ENCODE measurements at places on chromosomes 4 and X. TPM values are rescaled to one million over a fixed set of nuclear protein-coding genes. Genes with fewer than 3 reads are reported as not detected.

- H3K27me3 ChIP-seq: no peaks in the 10 kb centered on the region
- H3K36me3 ChIP-seq: no peaks in the 10 kb centered on the region
- H3K4me3 ChIP-seq: no peak overlapping the region
- no peaks in the 10 kb centered on the region for H3K4me1 ChIP-seq
- DNase-seq: no peak
Observed at GRCh38 chr4:78100060-78100459, 42.9 kb downstream of the FRAS1 start.

- no peak for DNase-seq
- H3K27me3 ChIP-seq: no peaks in the 10 kb centered on the region
- H3K4me1 ChIP-seq: no peaks in the 10 kb centered on the region
- H3K36me3 ChIP-seq: no peaks in the 10 kb centered on the region
- H3K27ac ChIP-seq: no peak overlapping the region
- H3K4me3 ChIP-seq: no peak overlapping the region
Observed at GRCh38 chr4:4185528-4185927, 41.2 kb downstream of the OTOP1 start.

- no peak overlapping the region for H3K4me3 ChIP-seq
- no peak overlapping the region for H3K27ac ChIP-seq
- H3K4me1 ChIP-seq: no peaks in the 10 kb centered on the region
- H3K36me3 ChIP-seq: no peaks in the 10 kb centered on the region
Observed at GRCh38 chr4:114193624-114194399, 214.4 kb upstream of the ARSJ start.

GRCh38 chr4:184217634-184218033 lies at the start of gene ENPP6:
ENPP6 (minus strand) TSS chr4:184217873; CDS start chr4:184217819, 54 bp downstream.
- no peaks in the 10 kb centered on the region for H3K27me3 ChIP-seq
- H3K4me1 ChIP-seq: no peaks in the 10 kb centered on the region
- H3K36me3 ChIP-seq: no peaks in the 10 kb centered on the region

- no peaks in the 10 kb centered on the region for H3K4me1 ChIP-seq
- H3K36me3 ChIP-seq: no peaks in the 10 kb centered on the region
- H3K27me3 ChIP-seq: no peaks in the 10 kb centered on the region
Observed at GRCh38 chrX:133980406-133980805, 5.0 kb downstream of the GPC3 start.

DNA sequence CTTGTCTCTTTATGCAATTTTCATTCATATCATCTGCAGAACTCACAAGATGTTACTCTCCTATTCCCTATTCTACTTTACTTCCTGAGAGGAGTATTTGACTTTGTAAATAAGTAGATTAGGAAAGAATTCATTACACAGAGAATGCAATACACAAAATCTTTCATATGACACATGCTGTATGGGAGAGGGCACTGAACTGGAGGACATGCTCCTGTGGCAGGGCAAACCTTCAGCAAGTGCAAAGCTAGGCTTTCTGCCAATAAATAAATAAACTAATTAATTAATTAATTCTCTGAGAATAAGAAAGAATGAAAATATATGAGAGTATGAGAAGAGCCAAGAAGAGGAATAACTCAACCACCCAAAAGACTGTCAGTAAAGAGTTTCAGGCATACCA lies 33.9 kb downstream of the THAP9 start:
- H3K27ac ChIP-seq: no peak overlapping the region
- H3K4me1 ChIP-seq: no peaks in the 10 kb centered on the region
- H3K36me3 ChIP-seq: no peaks in the 10 kb centered on the region
- H3K4me3 ChIP-seq: no peak overlapping the region
- DNase-seq: no peak

- no peaks in the 10 kb centered on the region for H3K36me3 ChIP-seq
- no peak overlapping the region for H3K27ac ChIP-seq
- H3K4me1 ChIP-seq: no peaks in the 10 kb centered on the region
- no peak overlapping the region for H3K4me3 ChIP-seq
- H3K27me3 ChIP-seq: no peaks in the 10 kb centered on the region
Observed at GRCh38 chrX:45422216-45422925, 221.7 kb upstream of the DIPK2B start.

DNA sequence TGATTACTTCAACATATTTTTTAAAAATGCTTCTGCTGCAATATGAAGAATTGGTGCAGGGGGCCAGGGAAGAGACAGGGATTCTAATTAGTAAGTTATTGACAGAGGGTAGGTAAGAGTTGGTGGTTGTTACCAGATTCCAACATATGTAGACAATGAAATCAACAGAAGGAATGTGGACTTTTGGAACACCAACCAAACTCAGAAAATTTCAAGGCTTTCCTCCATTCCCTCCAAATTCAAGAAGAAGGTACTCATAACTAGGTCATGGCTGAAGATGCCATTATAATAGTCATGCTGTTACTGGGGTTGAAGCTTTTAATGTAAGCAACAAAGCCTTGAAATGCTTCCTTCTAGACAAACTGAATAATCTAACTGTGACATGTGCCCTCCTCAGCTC lies 22.9 kb upstream of the CXCL13 start:
- no peaks in the 10 kb centered on the region for H3K4me1 ChIP-seq
- no peaks in the 10 kb centered on the region for H3K27me3 ChIP-seq
- H3K4me3 ChIP-seq: no peak overlapping the region
- H3K36me3 ChIP-seq: no peaks in the 10 kb centered on the region

GRCh38 chrX:84170931-84171330 lies 17.1 kb downstream of the RPS6KA6 start:
- H3K36me3 ChIP-seq: no peaks in the 10 kb centered on the region
- H3K4me1 ChIP-seq: no peaks in the 10 kb centered on the region
- DNase-seq: no peak
- H3K4me3 ChIP-seq: no peak overlapping the region
- H3K27ac ChIP-seq: no peak overlapping the region
- no peaks in the 10 kb centered on the region for H3K27me3 ChIP-seq

DNA sequence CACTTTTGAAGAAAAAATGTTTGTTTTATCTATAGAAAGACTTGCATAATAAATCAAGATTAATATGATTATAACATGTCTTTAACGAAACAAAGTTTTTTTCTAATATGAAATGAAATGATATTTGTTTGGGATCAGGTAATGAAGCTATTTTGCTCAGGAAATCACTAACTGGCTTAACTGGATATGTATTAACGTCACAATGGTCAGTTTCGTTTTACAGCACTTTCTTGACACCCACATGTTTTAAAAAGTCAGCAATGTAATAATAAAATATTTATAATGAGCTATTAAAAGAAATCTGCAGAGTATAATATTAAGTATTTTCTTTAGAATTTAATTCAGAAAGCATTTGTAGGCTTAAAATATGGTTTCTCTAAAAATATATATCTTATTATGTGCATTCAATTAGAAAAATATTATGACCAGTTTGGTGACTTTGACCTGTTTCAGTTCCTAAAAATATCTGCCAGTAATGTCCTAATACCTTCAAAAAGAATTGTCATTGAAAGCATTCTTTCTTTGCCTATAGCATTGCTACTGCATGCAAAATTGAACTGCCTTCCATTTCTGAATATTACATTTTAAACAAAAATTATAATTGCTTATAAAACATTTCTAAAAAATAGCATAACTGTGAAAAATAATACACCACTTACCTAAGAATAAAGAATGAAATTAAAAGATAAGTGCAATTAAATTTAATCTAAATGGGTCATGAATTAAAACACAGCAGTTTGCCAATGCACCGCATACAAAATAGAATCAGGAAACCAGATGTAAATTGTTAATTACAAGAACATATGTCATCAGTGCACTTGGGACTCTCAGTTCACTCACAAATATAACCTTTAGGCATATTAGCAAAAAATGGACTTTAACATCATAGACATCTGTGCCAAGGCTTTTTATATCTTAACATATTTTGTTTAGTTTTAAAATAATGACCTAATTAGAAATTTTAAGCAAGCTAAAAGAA lies 31.6 kb downstream of the TIGD2 start:
- no peak overlapping the region for H3K27ac ChIP-seq
- no peak for DNase-seq
- no peaks in the 10 kb centered on the region for H3K4me1 ChIP-seq
- H3K36me3 ChIP-seq: no peaks in the 10 kb centered on the region
- H3K4me3 ChIP-seq: no peak overlapping the region

DNA sequence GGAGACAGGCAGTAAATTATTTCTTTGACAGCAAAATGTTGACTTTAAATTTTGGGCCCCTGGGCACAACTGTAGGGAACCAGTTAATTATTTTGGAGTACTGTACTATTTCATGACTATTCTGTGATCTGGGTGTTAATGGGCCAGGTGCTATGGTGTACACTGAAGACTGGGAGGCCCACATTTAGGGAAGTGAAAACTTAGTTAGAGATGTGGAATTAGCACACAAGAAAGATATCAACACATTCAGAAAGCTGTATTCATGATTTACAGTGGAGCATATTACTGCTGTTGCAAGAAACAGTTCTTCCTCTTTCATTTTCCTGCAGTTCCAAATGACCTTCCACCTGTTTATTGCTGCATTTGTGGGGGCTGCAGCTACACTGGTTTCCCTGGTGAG lies 12.4 kb downstream of the PLP1 start:
- no peaks in the 10 kb centered on the region for H3K36me3 ChIP-seq
- H3K27me3 ChIP-seq: no peaks in the 10 kb centered on the region
- H3K27ac ChIP-seq: no peak overlapping the region
- H3K4me1 ChIP-seq: no peaks in the 10 kb centered on the region

DNA sequence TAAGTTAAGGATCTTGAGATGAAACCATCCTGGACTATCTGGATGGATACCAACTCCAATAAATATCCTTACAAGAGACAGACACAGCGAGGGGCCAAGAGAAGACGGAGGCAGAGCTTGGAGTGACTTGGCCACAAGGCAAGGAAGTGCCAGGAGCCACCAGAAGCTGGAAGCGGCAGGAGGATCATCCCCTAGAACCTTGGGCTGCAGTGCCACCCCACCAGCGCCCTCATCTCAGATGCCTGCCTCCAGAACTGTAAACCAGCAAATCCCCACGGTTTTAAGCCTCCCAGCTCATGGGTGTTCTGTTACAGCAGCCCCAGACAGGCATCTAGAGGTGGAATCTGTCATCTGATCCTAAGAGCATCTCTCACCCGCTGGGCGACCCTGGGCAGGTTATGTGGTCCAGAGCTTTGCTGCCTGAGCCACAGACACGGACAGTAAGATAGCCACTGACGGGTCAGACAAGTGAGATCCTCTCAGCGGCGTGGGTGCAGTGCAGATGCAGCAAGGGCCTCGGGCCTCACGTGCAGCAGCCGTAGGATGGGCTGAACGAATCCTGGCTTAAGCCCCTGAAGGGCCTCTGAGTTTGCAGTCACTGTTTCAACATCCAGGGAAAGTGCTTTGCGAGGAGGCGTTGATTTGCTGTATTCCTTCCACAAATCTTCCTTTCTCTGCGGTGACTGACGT lies 25.1 kb upstream of the MXD4 start:
- H3K36me3 ChIP-seq: no peaks in the 10 kb centered on the region
- no peak for DNase-seq
- H3K27ac ChIP-seq: no peak overlapping the region
- no peaks in the 10 kb centered on the region for H3K27me3 ChIP-seq

DNA sequence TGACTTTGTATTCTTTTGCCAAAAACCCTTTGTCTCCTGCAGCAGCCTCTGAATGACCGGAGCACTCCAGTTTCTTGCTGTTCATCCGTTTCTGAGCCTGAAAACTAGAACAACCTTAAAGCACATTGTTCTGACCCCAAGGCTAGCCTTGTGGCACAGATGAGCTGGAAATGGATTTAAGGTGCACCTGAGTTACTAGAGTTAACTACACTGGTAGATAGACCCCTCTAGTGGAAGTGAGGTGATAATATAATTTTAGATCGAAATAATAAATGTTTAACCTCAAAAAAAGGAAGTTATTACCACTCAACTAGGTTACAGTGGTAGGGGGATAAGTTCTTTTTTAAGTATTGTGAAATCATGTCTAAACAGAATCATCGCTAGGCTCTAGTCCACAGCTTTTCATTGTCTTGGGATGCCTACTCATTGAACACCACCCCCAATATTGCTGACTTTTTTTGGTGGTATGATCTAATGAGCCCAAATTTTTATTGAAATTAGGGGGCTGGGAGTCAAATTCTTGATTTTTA lies 2.7 kb downstream of the PLS3 start:
- no peak for DNase-seq
- H3K36me3 ChIP-seq: no peaks in the 10 kb centered on the region
- H3K27me3 ChIP-seq: peaks cover 6% of the 10 kb centered on the region
- no peak overlapping the region for H3K4me3 ChIP-seq

GRCh38 chrX:153164733-153165132 lies 14.4 kb upstream of the MAGEA1 start:
- H3K4me3 ChIP-seq: no peak overlapping the region
- H3K27me3 ChIP-seq: no peaks in the 10 kb centered on the region
- no peaks in the 10 kb centered on the region for H3K4me1 ChIP-seq

GRCh38 chr4:168711197-168712140 lies 214.6 kb downstream of the PALLD start:
- H3K27ac ChIP-seq: peak overlapping the region; percentile 74
- peak; percentile 46 for DNase-seq
- no peaks in the 10 kb centered on the region for H3K36me3 ChIP-seq
- no peaks in the 10 kb centered on the region for H3K27me3 ChIP-seq

DNA sequence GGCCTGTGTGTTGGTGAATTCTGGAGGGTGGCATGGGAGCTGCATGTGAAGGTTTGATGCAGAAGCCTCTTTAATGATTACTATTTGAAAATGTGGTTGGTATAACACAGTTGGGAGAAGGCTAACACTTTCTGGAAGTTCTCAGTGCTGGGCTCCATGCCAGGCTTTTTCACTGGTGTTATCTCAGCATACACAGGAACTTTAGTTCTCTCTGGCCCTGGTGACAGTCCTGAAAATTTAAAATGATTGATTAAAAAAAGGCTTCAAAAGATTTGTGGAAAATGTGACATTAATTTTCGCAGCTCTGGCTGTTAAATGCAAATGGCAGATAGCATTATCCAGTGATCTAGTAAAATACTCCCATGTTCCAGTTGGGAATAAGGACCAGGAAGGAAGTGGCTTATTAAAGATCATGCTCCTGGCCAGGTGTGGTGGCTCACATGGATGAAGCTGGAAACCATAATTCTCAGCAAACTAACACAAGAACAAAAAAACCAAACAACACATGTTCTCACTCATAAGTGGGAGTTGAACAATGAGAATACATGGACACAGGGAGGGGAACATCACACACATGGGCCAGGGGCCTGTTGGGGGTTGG lies 36.6 kb downstream of the DIPK2B start:
- H3K27ac ChIP-seq: no peak overlapping the region
- H3K4me3 ChIP-seq: no peak overlapping the region
- H3K4me1 ChIP-seq: no peaks in the 10 kb centered on the region
- H3K27me3 ChIP-seq: no peaks in the 10 kb centered on the region
- no peak for DNase-seq
- H3K36me3 ChIP-seq: no peaks in the 10 kb centered on the region

DNA sequence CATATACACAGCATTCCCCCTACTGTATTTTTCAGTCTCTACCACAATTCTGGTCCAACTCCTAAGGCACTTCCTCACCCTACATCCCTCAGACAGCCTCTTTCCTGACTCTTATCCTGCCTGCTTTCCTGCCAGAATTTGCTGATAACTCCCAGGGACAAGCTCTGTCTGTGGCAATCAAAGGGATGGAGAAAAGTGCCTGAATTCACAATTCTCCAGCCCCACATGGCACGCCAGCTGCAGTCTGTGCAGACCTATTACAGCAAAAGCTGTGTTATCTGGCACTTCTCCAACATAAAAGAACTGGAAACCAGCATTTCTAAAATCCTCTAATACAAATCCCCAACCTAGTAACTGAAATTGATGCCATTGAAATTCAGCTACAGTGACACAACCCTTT lies 404.8 kb downstream of the KLHL13 start:
- DNase-seq: no peak
- no peaks in the 10 kb centered on the region for H3K27me3 ChIP-seq
- H3K27ac ChIP-seq: no peak overlapping the region
- no peaks in the 10 kb centered on the region for H3K4me1 ChIP-seq
- no peaks in the 10 kb centered on the region for H3K36me3 ChIP-seq

The MAD2L1 gene
- not detected for total RNA-seq

The POLA1 gene
- 11.8 TPM for total RNA-seq

The GPM6B gene
- total RNA-seq: 6.8 TPM

The MAGEB2 gene
- not detected for total RNA-seq

The TADA2B gene
- total RNA-seq: 23.3 TPM

The IL1RAPL2 gene
- total RNA-seq: not detected

The FHDC1 gene
- total RNA-seq: 1.4 TPM

The DDIT4L gene
- total RNA-seq: not detected

The NDST4 gene
- total RNA-seq: 1.5 TPM
